Epithelial cell of alveolus of lung (primary cell): ENCODE measurements at places on chromosomes 4 and X. TPM values are rescaled to one million over a fixed set of nuclear protein-coding genes. Genes with fewer than 3 reads are reported as not detected.

Gene NDP
- total RNA-seq, result 0.24 and 0.52 TPM in 2 replicates

Gene PAGE5
- not detected in 2 replicates for total RNA-seq

Gene ZFP42
- total RNA-seq, result 0.32 and 1.0 TPM in 2 replicates

Gene SOX3
- total RNA-seq, result not detected in 2 replicates

Gene INTS12
- 17.8 and 27.1 TPM in 2 replicates for total RNA-seq

Gene PLP1
- total RNA-seq, result 2.7 TPM in 1 of 2 replicates, not detected in the other

Gene CDX4
- total RNA-seq, result not detected in 2 replicates

Gene RENBP
- 0.52 and 3.3 TPM in 2 replicates for total RNA-seq

Gene TFE3
- total RNA-seq, result 57.7 and 85.8 TPM in 2 replicates

Gene PPP4R3C
- total RNA-seq, result not detected in 2 replicates

Gene SYTL4
- total RNA-seq, result 3.4 and 5.9 TPM in 2 replicates
